ENCODE measurements at places on chromosomes 5 and 9. TPM values are rescaled to one million over a fixed set of nuclear protein-coding genes. Genes with fewer than 3 reads are reported as not detected.

- no peak for DNase-seq
Observed at GRCh38 chr5:39108987-39109386, 34.8 kb upstream of the RICTOR start.

- peak; percentile 82 for DNase-seq
Observed at GRCh38 chr5:111984044-111984443, 227.1 kb upstream of the NREP start.

GRCh38 chr5:38529955-38530646 lies 26.3 kb downstream of the LIFR start:
- DNase-seq = no peak

GRCh38 chr5:25619273-25619672 lies 974.5 kb upstream of the CDH10 start:
- no peak for DNase-seq

GRCh38 chr5:88269222-88269771 lies 652 bp upstream of the TMEM161B start:
- DNase-seq = no peak

GRCh38 chr9:88889386-88889785 lies 101.9 kb upstream of the S1PR3 start:
- DNase-seq = peak; percentile 15

DNA sequence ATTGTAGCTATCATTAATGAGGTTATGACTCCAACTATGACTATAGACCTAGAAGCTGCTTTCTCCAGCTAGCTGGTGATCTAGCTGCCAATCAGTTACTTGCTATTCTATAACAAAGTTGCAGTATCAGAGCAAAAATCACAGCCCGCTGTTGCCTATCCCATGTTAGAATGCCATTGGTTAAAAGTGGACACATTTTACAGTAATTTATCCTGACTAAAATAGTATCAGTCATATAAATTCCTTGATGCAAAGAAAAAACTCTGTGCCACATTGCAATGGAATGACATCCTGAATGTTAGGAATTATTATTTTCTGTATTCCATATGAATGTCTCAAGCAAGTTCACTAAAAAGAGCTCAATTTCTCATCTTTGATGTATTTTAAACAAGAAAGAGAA lies 626.5 kb downstream of the PDE4D start:
- DNase-seq = no peak

- DNase-seq = no peak
Observed at GRCh38 chr9:33019797-33020196, 5.3 kb upstream of the DNAJA1 start.

DNA sequence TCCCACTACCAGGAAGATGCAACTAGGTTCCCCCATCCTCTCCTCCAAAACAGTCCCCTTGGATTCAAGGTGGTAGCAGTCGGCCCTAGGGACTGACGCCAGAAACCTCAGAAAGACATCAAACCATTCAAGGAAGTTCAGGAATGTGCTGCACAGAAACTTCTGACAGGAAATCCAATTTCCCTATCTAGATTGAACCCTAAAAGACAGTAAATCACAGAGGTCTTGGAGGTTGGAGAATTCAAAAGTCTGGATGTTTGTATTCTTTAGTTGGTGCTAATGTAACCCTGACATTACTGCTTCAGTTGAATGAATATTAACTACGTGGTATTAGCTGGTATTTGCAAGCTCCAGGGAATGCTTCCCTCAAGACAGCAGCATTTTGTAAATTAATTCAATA lies 125.3 kb downstream of the SYK start:
- DNase-seq = no peak

DNA sequence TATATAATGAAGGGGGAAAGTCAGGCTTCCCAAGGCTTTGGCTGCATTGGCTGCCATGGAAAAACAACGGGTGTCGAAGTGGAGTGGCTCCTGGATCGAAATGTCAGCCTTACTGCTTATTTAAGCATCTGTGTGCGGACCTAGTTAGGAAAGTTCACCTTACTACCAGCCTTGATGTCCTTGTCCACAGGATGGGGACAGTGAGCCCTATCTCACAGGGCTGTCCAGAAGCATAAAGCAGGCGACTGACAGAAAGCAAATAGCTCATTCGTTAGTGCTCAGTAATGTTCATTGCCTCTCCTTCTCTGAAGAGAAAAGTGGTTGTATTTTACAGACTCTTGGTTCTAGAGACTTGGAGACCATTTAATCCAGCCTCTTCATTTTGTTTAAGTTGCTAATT lies 81.5 kb upstream of the NIPAL4 start:
- no peak for DNase-seq

- DNase-seq = no peak
Observed at GRCh38 chr9:38683336-38683735, 36.6 kb downstream of the FAM240B start.

- DNase-seq = peak; percentile 62
Observed at GRCh38 chr5:54867310-54867944, 118.0 kb downstream of the ESM1 start.

- DNase-seq = peak; percentile 97
Observed at GRCh38 chr5:135353952-135354721, 44.9 kb downstream of the MACROH2A1 start.

DNA sequence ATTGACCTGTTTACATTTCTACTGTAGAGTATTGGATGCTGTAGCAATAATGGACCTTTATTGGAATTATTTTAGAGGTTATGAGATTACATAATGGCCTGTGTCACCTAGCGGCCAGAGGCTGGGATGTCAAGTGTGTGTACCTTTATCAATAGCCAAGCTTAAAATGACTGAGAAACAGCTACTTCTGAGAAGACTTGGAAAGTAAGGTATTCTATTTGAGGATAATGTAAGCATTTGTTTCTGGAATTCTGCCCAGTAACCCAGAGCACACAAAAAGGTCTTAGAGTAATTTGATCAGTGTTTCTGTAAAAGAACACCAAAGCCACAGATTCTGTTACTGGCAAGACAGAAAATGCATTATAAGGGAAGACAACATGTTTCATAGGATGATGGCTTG lies 116.8 kb downstream of the MACIR start:
- DNase-seq = peak; percentile 43

GRCh38 chr9:90881648-90882047 lies 80.0 kb downstream of the SYK start:
- DNase-seq = no peak

DNA sequence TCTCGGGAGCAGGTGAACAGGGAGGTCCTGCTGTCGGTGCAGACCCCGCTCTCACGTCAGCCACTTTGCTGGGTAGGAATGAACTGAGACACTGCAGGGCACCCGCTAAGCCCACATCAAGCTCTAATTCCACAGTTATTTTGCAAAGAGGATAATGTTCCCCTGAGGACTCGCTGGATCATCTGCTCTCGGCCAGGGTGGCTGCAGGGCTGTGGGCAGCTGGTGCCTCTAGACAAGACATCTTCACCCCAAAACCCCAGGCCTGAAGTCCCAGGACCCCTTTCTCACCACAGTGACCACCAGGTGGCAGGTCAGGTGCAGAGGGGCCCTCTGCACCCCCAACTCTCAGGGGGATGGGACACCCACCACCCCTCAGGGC lies 135.1 kb upstream of the PPP1R26 start:
- no peak for DNase-seq

DNA sequence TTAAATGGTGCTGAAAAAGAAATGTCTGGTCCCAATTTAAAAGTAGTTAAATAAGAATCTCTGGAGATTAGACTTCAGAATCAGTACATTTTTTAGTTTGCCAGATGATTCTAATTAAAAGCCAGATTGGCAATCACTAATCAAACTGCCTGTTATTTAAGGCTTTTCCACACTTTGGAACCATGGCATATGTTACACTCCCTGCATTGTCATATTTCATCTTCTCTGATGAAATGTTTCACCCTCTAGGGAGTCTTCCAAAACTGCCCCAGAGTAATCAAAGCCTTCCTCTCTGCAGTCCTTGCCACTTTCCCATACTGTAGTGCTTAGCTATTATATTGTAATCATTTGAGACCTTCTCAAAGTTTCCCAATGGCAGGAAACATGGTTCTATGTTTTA lies 17.5 kb upstream of the OR13C9 start:
- no peak for DNase-seq

- no peak for DNase-seq
Observed at GRCh38 chr9:12972608-12973589, 198.1 kb downstream of the LURAP1L start.

- no peak for DNase-seq
Observed at GRCh38 chr5:103389846-103390245, 131.3 kb downstream of the MACIR start.

- DNase-seq = peak; percentile 49
Observed at GRCh38 chr9:126474206-126474765, 139.4 kb upstream of the LMX1B start.

DNA sequence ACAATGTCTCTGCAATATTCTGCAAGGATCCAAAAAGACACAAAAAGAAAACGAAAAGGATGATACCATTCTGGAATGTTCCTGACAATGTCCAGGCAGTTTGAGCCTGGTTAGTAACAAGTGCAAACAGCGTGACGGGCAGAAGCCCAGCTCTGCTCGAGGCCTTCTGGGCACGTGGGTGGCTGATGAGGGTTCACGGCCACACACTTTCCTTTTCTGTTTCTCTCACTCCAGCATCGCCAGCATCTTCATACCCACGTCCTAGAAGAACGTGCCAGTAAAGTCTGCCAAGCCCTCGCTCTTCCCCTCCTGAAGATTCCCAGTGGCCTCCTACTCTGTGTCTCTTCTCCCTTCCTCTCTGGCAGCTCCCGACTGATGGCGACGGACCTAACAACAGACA lies 36.7 kb downstream of the COL23A1 start:
- no peak for DNase-seq

DNA sequence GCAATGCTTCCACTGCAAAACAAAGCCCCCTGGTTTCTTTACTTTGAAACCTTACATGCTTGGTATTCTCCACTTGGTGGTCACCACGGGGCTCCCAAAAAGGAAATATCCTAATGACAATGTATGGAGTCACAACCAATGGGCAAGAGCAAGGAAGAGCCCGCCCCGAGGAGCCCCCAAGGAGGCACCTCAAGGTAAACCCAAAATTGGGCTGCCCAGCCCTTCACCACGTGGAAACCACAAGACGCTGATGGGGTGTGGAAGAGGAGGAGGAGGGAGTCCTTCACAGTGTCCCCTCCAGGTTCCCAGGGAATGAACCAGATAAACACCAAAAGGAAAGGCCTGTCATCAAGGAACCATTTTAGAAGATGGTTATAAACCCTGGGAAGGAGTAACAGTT lies 3.8 kb downstream of the ROR2 start:
- no peak for DNase-seq

DNA sequence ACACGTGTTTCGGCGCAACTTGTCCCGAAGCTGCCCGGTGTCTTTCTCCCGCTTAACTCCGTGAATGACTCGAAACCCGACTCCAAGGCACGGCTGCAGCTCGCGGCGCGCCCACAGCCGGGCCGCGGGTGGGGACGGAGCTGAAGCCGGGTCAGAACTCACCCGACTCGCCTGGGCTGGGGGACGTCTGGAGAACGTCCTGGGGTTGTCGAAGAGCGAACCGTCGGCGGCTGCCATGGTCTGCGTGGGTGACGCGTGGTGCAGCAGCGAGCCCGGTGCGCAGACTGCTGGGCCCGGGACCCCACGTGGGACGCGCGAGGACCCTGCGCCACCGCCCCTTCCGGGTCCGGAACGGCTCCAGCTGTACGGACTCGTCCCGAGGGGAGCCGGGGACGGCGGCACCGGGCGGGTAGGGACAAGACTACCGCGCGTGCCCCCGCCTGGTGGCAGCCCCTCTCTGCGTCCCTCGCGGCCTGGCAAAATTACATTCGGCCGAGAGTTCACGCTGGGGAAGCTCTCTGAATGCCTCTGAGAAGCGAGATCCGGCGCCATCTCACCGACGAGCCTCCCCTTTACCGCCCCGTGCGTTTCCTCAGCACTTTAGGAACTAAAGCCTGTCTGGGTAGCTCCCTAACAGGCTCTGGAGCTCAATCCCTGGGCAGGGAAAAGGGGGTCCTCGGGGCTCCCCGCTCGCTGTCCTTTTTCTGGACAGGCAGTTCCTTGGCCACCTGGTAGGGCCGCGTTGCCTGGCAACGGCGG lies at the start of gene DDX31:
Gene DDX31 (minus strand): TSS at position 286 of the 759 bp plus-strand sequence. CDS start 49 bp downstream, at position 237.
- DNase-seq = peak; percentile 70

GRCh38 chr5:171617266-171617665 lies 168.4 kb upstream of the SMIM23 start:
- no peak for DNase-seq

DNA sequence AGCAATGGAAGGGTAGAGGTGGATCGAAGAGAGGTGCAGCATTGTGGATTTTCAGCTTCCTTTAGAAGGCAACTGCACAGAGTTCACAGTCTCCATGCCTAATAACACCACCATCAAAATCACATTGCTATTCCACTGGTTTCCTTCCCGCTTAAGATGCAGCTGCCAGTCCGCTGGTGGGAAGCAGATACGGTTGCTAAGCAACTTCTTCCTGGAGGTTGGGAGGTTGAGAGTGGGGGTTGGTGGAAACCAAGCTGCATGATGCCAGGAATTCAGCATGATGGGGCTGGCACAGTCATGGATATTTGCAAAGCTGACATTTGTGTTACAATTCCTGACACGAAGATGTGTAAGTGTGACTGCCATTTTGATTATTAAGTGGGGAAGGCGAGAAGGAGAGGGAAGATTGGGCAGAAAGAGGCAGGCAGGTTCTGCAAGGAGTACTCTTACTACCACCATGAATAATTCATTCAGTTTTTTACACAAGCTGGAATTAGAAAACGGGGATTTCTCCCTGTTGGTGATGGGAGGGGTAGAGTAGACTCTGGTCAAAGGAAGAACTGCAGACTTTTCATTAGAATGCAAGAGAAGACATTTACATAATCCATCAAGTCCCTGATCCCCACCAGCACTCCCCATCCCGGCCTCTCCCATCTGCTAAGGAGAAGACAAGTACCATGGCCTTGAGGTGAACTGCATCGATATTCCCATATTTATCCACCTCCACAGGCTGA lies 87.5 kb downstream of the GLDC start:
- DNase-seq = no peak

DNA sequence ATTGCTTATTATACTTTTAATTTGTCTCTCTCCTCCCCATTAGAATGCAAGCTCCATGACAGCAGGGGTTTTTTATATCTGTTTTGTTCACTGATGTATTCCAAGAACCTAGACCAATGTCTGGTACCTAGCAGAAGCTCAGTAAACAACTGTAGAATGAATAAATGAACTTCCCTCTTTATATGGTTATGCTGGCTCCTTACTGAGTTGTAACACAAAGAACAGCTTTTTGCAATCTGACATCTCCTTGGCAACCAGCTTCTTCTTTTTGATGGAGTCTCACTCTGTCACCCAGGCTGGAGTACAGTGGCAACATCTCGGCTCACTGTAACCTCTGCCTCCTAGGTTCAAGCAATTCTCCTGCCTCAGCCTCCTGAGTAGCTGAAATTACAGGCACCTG lies 13.6 kb downstream of the TRMO start:
- no peak for DNase-seq

Gene SMIM33
- not detected for total RNA-seq

Gene PRKACG
- total RNA-seq = not detected

Gene RMI1
- 12.2 TPM for total RNA-seq

Gene C5orf58
- not detected for total RNA-seq

Gene TMEM215
- total RNA-seq = not detected

Gene TXNDC8
- total RNA-seq = not detected

Gene CMBL
- total RNA-seq = 37.8 TPM

Gene ZNF189
- 10.9 TPM for total RNA-seq

Gene UHRF2
- 30.1 TPM for total RNA-seq

Gene PCDHGA3
- total RNA-seq = 2.2 TPM

Gene ALDH7A1
- total RNA-seq = 91.0 TPM

Gene IL13
- total RNA-seq = not detected
